ENCODE measurements at places on chromosomes 7 and 10. TPM values are rescaled to one million over a fixed set of nuclear protein-coding genes. Genes with fewer than 3 reads are reported as not detected.
A peak's percentile ranks its signal among the peaks of the same experiment; 100 is the strongest.

GRCh38 chr10:132030898-132031463, 34.8 kb upstream of the JAKMIP3 start:
- DNase-seq: no peak
- H3K4me3 ChIP-seq: no peak overlapping the region
- H3K27ac ChIP-seq: no peak overlapping the region
- H3K4me1 ChIP-seq: peaks cover 5% of the 10 kb centered on the region
- no peaks in the 10 kb centered on the region for H3K36me3 ChIP-seq
- H3K27me3 ChIP-seq: peaks cover 56% of the 10 kb centered on the region

TUBAL3 gene
- not detected for total RNA-seq

- DNase-seq: peak; percentile 32
- no peak overlapping the region for H3K4me3 ChIP-seq
- H3K27me3 ChIP-seq: peaks cover 12% of the 10 kb centered on the region
- no peak overlapping the region for H3K27ac ChIP-seq
- H3K36me3 ChIP-seq: no peaks in the 10 kb centered on the region
Measured at GRCh38 chr10:86075512-86075911, 291.1 kb downstream of the GRID1 start.

DNA sequence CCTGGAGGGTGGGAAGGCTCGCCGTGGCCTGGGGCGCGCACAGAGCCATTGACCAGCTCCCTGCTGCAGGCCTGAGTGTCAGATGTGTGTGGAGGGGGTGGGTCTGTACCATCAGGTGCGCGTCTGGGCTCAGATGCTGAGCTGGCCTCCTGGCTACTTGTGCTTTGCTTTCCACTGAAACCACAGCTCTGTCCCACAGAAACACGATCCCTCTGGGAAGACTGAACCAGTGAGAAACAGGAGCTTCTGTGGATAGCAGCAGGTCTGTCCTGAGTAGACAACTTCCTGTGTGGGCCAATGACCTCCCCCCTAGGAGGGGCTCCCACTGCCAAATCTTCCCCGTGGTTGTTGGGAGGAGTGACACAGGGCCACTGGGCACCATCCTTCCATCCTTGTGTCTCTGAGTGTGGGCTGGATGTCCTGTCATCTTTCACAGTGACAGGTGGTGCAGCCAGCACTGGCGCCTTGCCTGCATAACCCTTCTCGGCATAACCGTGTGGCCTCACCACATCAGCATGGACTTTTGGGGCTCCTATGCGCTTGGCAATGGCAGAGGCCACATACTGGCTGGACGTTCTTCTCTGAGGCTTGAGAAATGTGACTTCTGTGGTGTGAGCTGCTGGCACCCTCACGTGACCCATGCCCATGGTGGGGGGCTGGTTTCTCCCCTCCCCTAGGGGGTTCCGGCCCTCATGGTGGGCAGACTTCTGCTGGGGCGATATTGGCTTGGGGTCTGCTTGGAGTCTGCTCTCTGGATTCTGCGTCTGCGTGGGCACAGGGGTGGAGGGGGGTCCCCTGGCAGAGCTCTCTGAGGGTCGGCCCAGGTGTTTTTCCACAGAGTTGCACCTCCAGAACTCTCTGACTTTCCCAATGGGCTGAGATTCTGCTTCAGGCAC, 245.5 kb upstream of the GRB10 start:
- H3K27me3 ChIP-seq: no peaks in the 10 kb centered on the region
- H3K36me3 ChIP-seq: no peaks in the 10 kb centered on the region
- no peaks in the 10 kb centered on the region for H3K4me1 ChIP-seq
- H3K4me3 ChIP-seq: no peak overlapping the region
- no peak overlapping the region for H3K27ac ChIP-seq

DNA sequence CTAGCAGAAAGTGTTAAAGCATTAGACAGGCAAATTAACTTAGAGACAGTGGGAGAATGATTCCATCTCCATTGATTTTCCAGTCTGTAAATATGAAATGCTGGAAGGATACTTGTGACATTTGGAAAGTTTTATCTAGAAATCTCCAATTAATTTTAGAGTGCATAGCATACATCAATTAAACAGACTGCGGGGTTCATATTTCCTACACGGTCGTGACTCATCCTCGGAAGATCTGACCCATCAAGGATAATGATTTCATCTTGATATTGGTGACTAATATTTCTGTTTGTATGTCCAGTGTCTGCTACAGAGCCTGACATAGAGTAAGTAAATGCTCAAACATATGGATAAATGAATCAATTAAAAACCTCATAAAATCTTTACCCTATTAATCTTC, 474.9 kb downstream of the KCNMA1 start:
- H3K4me3 ChIP-seq: no peak overlapping the region
- no peak overlapping the region for H3K27ac ChIP-seq
- DNase-seq: no peak
- H3K4me1 ChIP-seq: no peaks in the 10 kb centered on the region

CFTR gene
- not detected for total RNA-seq
